Fibroblast of villous mesenchyme (primary cell): ENCODE measurements at places on chromosomes 6 and 20.
A peak's percentile ranks its signal among the peaks of the same experiment; 100 is the strongest.

GRCh38 chr6:95648636-95649035, 71.3 kb downstream of the MANEA start:
- no peak for DNase-seq

GRCh38 chr20:440148-440547, 22.2 kb downstream of the TBC1D20 start:
- DNase-seq = no peak

GRCh38 chr6:158729906-158730540, 80.2 kb downstream of the SYTL3 start:
- no peak for DNase-seq

DNA sequence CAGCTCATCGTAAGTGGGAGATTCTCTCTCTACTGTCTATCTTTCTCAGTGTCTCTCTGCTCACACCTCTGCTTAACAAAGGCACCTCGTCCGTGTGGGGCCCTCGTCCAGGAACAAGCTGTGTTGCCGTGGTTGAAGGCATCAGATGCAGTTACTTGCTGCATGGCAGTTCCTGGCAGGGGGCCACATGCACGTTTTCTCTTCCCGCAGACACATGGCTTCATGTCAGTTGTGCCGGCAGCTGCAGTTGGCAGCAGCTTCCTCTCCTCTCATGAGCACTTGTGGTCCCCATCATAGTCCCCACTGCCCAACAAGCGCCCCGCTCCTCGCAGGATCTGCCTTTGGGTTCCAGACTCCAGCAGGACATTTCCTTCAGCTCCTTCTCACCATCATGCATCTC, 7.1 kb upstream of the AFDN start:
- no peak for DNase-seq

- DNase-seq = no peak
Measured at GRCh38 chr6:37233541-37233940, 24.0 kb upstream of the TBC1D22B start.

- no peak for DNase-seq
Measured at GRCh38 chr6:17859846-17860245, 127.6 kb downstream of the KIF13A start.

DNA sequence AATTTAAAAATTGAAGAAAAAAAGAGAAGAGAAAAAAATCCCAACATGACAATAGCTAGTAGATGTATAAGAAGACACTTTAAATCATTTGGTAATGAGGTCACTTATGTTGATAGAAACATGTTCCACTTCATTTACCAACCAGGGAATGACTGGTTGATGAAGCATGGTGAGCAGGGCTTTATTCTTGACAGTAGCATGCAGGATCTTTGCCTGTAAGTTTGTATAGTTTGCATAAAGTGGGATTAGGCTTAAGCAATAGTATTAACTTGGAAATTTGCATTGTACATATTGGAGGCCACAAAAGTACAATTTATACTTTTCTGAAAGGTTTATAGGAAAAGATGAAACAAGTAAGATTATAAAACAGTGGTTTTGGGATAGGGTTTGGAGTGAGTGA, 67.0 kb downstream of the NOX3 start:
- peak; percentile 54 for DNase-seq

GRCh38 chr6:132257561-132257960, 143.7 kb downstream of the MOXD1 start:
- DNase-seq = no peak

- no peak for DNase-seq
Measured at GRCh38 chr6:106901062-106901461, 73.5 kb downstream of the CD24 start.
